Effector memory CD4-positive, alpha-beta T cell (primary cell): ENCODE measurements at places on chromosomes 11 and 22.

DNA sequence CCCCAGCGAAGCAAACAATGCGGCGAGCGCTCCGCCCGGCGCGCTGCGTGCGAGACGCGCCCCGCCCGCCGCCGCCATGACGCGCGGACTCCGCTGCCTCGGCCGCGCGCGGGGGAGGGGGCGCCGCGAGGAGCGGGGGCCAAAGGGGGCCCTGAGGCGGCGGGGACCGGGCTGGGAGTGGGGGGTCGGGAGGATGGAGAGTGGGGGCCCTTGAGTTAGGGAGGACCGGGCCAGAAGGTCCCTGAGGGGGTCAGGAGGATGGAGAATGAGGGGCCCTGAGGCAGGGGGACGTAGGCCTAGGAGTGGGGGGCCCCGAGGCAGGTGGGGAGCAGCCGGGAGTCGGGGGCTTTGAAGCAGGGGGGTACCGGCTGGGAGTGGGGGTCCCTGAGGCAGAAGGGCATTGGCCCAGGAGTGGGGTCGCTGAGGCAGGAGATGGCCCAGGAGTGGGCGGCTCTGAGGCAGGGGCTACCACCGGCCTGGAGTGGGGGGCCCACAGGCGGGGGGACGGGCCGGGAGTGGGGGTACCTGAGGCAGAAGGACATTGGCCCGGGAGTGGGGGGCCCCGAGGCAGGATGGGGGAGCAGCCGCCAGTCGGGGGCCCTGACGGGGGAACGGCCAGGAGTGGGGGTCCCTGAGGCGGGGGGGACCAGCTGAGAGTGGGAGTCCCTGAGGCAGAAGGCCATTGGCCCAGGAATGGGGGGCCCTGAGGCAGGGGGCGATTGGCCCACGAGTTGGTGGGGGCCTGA, at the start of gene BRD1:
Gene BRD1 (minus strand): TSS at position 21 of the 746 bp plus-strand sequence. CDS start 3,556 bp downstream, outside the sequence.
- no peak for DNase-seq

- DNase-seq: no peak
Measured at GRCh38 chr11:10274726-10275125, 19.3 kb downstream of the SBF2 start.

- no peak for DNase-seq
Measured at GRCh38 chr11:17725174-17725573, 5.8 kb downstream of the MYOD1 start.

DNA sequence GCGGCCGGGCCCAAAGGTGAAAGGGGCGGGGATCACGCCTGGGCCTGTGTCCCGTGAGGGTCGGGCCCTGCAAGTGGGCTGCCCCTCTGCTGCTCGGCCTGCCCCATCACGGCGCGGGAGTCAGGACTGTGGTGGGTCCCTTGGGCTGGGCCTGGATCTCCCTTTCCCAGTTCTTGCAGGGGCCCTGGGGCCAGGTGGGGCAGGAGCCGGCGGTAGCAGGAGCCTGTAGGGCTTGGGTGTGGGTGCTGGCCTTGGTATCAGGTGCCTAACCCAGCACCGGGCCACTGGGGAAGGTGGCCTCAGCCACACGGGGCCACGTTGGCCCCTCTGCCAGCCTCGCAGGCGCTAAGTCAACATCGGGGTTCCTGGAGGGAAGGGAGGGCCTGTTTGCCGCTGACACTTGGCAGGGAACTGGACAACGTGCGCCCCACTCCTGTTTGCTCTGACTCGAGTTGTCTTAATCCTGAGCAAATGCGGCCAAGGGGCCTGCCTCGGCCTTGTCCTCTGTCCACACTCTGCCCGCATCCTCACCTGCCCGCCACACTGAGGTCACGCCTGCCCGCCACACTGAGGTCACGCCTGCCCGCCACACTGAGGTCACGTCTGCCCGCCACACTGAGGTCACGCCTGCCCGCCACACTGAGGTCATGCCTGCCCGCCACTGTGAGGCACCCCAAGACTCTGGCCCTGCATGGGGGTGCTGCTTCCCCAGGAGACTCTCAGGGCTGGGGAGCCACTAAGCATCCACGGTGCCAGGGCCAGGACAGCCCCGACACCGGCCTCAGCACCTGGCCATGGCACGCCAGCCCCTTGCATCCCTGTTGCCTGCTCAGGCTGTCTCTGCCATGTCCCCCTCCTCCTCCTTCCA, 14.2 kb upstream of the MUC5B start:
- no peak for DNase-seq

GRCh38 chr22:33299245-33299956, 241.2 kb upstream of the SYN3 start:
- no peak for DNase-seq

GRCh38 chr11:94142308-94143281, 14.0 kb downstream of the PANX1 start:
- DNase-seq: no peak
